ENCODE measurements at places on chromosomes 1 and 21.

DNA sequence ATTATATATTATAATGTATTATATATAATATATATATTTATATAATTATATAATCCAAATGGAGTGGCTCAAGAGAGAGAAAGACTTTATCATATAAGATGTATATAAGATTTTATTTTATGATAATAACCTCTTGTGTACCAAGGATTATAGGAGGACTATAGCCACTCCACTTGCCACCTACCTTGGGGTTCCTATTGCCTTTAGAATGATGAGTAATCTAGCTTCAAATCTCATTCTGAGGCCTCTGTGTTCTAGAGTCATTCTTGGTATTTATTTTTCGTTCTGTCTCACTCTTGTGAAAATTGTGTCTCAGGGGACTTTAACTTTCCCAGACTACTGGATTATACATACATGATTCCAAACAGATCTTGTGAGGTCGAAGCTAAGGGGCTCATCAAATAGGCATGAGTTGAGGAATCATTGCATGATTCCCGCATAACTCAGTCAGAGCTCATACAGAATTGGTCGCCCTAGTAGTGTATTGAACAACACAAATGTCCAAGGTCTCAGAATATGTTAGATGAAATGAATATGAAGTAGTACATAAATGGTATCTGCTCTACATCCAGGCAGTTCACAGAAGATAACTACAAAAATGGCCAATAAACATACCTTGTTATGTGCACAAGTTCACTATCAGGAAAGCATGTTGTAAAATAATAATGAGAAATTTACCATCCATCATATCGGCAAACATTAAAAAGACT lies 159.5 kb upstream of the RNPC3 start:
- DNase-seq, result no peak

- no peak for DNase-seq
Measured at GRCh38 chr1:35488336-35488735, 68.9 kb downstream of the KIAA0319L start.

DNA sequence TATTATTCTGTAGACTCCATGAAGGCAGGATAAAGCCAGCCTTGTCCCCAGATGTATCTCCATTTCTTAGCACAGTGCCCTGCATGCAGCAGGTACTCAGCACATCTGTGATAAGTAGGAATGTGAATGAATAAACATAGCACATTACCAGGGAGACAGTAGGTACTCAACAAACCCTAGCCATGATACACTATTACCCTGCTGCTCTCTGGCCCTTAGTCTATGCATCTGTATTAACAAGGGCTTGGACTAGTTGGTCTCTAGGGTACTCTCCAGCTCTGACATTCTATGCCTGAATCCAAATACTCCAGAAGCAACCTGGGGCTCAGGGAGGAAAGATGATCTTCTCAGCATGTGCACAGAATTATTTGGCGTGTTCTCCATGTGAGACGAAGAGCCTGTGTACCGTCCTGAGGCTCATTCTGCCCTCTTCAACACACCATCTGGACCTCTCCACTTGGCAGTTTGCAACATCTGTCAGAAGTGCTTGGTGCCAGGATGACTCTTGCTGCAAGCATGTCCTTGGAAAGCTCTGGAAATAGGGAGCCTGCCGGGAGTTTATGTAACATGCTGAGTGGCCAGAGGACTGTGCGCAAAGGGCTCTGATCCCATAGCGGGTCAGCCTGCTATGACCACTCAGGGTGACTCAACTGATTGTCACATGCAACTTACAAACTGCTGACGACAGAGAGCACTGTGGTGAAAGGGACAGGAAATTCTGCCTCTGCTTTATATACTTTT lies 228.2 kb upstream of the USP24 start:
- no peak for DNase-seq

DNA sequence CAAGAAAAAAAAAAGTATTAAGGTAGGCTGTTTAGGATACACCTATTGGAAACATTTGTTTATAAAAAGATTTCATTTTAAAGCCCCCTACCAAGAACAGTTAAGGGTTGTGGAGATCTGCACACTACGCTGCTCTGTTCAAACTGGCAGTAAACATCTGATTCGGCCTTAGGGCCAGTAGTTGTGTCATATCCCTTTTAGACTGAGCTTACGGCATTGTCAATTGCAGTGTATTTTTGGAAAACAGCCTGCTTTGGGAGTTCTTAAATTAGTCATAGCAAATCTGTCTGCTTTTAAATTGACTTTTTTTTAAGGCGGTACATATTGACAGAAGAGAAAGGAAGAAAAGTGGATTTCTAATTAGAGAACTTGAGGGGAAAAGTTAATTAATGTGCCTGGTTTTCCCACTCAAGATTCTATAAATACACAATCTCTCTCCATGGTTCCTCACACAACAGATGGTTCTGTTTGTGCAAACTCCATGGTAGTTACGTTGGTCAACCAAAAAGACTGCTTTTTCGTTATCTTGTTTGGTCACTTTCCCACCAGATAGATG lies 1.7 kb upstream of the ELK4 start:
- no peak for DNase-seq

- DNase-seq, result no peak
Measured at GRCh38 chr1:153400244-153400643, 9.4 kb upstream of the S100A8 start.

DNA sequence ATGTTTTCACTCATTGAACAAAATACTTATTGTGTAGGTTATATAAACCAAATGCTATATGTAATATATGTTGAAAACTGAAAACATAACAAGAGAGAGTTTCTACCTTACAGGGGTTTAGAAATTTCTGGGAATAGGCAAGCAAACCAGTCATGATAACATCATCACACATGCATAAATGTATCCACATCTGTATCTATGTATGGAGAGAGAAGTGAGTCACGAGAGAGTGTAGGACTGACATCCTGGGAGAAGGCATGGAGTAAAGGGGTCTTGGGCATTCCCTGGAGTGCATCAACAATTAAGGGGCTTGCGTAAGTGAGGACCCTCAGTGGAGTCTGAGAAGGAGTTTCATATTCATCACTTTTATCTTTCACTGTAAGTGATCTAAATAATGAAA lies 65.5 kb downstream of the PCNX2 start:
- DNase-seq, result no peak

DNA sequence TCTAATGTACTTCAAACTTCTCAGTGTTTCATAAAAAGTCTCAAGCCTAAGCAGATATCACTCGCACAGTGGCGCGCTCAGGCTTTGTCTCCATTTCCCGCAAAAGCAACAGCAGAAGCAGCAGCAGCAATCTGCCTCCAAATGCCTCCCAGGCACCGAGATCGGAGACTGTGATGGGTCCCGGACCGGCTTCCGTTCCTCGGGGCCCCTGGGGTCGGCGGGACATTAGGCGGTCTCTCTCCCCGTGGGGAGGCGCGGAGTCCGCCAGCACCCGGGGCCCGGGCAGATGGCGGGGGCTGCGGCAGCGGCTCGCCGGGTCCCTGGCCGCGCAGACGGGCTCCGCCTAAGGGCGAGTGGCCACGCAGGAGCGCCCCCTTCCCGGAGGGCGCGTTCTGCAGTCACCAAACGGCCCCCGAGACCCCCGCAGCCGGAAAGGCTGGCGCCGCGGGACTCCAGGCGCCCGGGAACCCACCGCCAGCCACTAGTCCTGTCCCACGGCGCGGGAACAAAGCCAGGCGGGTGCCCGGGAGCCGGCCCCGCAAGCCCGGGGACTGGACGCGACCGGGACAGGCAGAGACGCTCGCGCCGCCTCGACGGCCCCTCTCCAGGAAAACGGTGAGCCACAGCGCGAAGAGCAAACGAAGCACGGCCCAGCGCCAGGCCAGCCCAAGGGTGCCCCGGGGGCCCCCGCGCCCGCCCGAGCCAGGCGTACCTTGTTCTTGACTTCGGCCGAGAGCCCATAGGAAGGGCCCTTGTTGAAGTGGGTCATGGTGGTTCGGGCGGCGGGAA lies 590 bp downstream of the CNN3 start:
- no peak for DNase-seq

Data from GM12864 (cell line).